Activated CD4-positive, alpha-beta memory T cell treated with anti-CD3 and anti-CD28 coated beads for 36 hours (primary cell): ENCODE measurements at places on chromosomes 12 and 14. TPM values are rescaled to one million over a fixed set of nuclear protein-coding genes. Genes with fewer than 3 reads are reported as not detected.

- no peaks in the 10 kb centered on the region for H3K27me3 ChIP-seq
- H3K4me3 ChIP-seq: no peak overlapping the region
- peaks cover 12% of the 10 kb centered on the region for H3K4me1 ChIP-seq
- H3K36me3 ChIP-seq: peaks cover 32% of the 10 kb centered on the region
- DNase-seq: no peak
Observed at GRCh38 chr14:64410084-64410774, 22.1 kb downstream of the MTHFD1 start.

DNA sequence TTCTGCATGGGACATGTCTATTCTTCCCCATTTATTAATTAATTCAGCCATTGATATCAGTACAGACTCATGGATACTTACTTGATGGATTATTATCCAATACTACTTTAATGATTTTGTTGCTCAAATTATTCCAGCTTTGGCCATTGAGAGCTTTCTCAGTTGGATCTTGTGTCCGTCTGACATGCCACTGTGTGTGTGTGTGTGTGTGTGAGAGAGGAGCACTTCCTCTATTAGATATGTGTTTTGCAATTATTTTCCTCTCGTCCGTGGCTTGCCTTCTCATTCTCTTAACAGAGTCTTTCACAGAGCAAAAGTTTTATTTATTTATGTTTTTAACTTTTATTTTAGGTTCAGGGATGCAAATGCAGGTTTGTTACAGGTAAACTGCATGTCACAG lies 194.2 kb downstream of the ADGRD1 start:
- no peaks in the 10 kb centered on the region for H3K4me1 ChIP-seq
- peaks cover 25% of the 10 kb centered on the region for H3K27me3 ChIP-seq
- H3K4me3 ChIP-seq: no peak overlapping the region

- no peak overlapping the region for H3K4me3 ChIP-seq
- no peak overlapping the region for H3K27ac ChIP-seq
- H3K27me3 ChIP-seq: no peaks in the 10 kb centered on the region
- no peak for DNase-seq
Observed at GRCh38 chr14:34593740-34594375, 36.1 kb downstream of the SNX6 start.

Gene IL26
- 2.0 TPM for total RNA-seq

Gene MGAT4C
- not detected for total RNA-seq

GRCh38 chr12:8556531-8557097 lies 15.9 kb upstream of the CLEC4E start:
- peak; percentile 19 for DNase-seq
- H3K27ac ChIP-seq: no peak overlapping the region
- peaks cover 2% of the 10 kb centered on the region for H3K27me3 ChIP-seq
- H3K4me3 ChIP-seq: no peak overlapping the region
- H3K36me3 ChIP-seq: no peaks in the 10 kb centered on the region

GRCh38 chr12:51823875-51824565 lies 24.5 kb downstream of the FIGNL2 start:
- peak; percentile 38 for DNase-seq
- H3K4me1 ChIP-seq: peaks cover 37% of the 10 kb centered on the region
- H3K4me3 ChIP-seq: no peak overlapping the region

- no peak overlapping the region for H3K27ac ChIP-seq
- H3K36me3 ChIP-seq: no peaks in the 10 kb centered on the region
- no peak for DNase-seq
Observed at GRCh38 chr12:13851828-13852227, 129.6 kb downstream of the GRIN2B start.

Gene TESPA1
- 74.8 TPM for total RNA-seq

GRCh38 chr12:109919456-109919855 lies 19.4 kb downstream of the TCHP start:
- peaks cover 28% of the 10 kb centered on the region for H3K36me3 ChIP-seq
- no peaks in the 10 kb centered on the region for H3K4me1 ChIP-seq
- H3K27me3 ChIP-seq: no peaks in the 10 kb centered on the region

Gene ABHD12B
- total RNA-seq: not detected

DNA sequence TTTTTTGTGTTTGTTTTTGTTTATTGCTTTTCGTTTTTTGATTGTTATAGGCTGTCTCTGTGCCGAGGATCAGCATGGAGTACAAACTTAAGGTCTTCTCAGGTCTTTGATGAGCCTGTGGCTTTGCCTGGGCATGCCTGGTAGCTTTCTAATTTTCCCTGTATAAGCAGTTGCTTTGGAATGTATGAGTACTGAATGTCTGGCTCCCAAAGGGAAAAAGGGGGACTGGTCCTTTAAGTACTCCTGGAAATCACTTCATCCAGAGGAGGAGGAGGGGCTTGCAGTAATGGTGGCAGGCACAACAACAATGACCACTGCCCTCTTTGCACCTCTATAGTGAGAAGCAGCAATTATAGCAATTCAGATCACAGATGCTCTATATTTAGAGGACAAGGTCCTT lies 67.6 kb upstream of the TTC7B start:
- no peaks in the 10 kb centered on the region for H3K4me1 ChIP-seq
- H3K27ac ChIP-seq: no peak overlapping the region
- DNase-seq: no peak
- H3K27me3 ChIP-seq: no peaks in the 10 kb centered on the region
- H3K4me3 ChIP-seq: no peak overlapping the region

Gene TAS2R46
- total RNA-seq: 0.41 TPM

DNA sequence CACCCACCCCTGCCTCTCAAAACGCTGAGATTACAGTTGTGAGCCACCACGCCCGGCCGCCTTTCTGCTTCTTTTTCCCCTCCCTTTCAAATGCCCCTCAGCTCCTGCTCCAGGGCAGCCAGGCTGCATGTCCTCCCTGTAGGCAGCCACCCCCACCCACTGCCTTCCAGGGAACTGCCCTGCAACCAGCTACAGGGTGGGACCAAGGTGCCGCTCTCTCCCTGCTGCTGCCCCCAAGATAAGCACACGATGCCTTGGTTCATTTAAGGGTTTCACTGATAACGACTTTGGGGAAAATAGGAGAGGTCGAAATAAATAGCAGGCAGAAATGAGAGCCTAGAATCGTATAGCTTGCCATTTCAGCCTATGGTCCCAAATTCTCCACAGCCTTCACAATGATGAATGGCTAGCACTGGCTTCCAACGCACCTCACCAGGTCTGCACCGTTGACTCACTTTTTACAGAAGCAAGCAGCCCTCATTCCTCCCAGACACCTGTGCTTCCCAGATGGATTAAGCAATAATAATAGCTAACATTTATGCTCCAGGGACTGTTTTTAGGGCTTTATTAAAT lies 40.7 kb downstream of the ATG14 start:
- H3K4me3 ChIP-seq: no peak overlapping the region
- H3K36me3 ChIP-seq: peaks cover 14% of the 10 kb centered on the region
- no peaks in the 10 kb centered on the region for H3K27me3 ChIP-seq
- peak overlapping the region; percentile 15 for H3K27ac ChIP-seq

DNA sequence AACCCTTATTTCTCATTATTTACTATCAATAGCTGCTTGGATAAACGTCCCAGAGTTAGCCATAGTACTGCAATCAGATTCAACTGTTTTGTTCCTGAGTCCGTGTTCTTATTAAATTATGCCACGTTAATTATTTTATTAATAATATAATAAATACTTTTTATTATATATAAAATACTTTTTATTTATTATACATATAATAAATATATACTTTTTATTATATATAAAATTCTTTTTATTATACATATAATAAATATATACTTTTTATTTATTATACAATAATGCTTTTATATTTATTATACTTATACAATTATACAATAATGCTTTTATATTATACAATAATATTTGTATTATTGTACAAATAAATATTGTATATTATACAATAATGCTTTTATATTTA lies 11.1 kb downstream of the STRAP start:
- H3K27me3 ChIP-seq: no peaks in the 10 kb centered on the region
- H3K4me3 ChIP-seq: no peak overlapping the region

Gene PLCZ1
- total RNA-seq: not detected

DNA sequence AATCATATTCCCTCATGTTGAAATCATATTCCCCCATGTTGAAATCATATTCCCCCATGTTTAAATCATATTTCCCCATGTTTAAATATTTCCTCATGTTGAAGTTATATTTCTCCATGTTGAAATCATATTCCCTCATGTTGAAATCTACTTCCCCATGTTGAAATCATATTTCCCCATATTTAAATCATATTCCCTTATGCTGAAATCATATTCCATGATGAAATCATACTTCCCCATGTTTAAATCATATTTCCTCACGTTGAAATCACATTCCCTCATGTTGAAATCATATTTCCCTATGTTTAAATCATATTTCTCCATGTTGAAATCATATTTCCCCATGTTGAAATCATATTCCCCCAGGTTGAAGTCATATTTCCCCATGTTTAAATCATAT lies 34.6 kb upstream of the ADGRD1 start:
- no peak for DNase-seq
- no peak overlapping the region for H3K4me3 ChIP-seq
- no peaks in the 10 kb centered on the region for H3K36me3 ChIP-seq
- no peaks in the 10 kb centered on the region for H3K4me1 ChIP-seq

DNA sequence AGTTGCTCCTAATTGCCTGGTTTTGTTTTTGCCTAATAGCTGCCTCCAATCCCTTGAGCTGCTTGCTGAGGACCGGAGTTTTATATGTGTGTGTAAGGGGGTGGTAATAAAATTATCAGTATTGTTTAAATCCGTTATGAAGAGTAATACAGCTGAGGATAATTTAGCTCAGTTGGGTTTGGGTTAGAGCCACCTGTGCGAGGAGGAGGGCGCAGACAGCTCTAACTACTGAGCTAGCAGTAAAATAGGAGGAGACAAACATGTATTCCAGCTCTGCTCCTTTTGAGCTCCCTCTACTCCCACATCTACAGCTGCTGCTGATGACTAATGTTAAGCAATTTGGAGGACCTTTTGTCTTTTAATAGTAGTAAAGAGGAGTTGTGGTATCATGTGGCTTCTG lies 61.5 kb downstream of the SPATS2 start:
- H3K4me3 ChIP-seq: no peak overlapping the region
- no peaks in the 10 kb centered on the region for H3K4me1 ChIP-seq
- no peak for DNase-seq
- H3K27me3 ChIP-seq: no peaks in the 10 kb centered on the region
- peaks cover 3% of the 10 kb centered on the region for H3K36me3 ChIP-seq
- H3K27ac ChIP-seq: no peak overlapping the region

Gene DCN
- not detected for total RNA-seq

DNA sequence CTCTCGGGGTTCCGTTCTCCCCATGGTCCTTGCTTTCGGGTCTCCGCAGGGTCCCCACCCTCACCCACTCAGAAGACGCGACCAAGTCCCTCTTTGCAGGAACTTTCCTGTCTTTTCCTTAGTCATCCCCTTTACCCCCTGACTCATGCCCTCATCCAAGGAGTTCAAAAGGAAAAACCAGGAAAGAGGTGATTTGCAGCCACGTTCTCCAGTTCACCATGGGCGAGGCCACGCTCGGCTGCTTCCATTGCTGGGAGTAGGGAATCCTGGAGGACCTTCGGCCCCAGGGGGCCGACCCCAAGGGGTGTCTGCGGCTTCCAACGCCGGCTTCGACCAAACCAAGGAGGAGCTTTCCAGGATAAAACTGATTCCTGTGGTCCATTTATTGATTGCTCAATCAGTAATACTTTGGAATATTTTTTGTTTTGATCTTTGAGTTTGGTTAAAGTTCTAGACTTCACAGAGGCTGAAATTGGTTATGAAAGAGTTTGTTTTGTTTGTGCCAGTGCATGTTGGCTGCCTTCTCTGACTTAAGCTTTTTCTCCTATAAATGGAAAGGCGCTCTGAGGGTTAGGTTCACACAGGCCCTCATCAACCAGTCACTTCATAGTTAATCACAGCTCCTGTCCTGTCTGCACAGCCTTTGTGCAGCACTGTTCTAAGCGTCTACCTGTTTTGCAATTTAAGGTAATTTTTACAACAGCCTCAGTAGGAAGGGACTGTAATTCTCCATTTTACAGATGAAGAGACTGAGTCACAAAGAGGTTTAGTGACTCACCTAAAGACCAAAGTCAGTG lies 827 bp downstream of the ALDH2 start:
- H3K27me3 ChIP-seq: peaks cover 40% of the 10 kb centered on the region
- peaks cover 2% of the 10 kb centered on the region for H3K36me3 ChIP-seq
- H3K4me3 ChIP-seq: peak overlapping the region; percentile 52
- DNase-seq: no peak

DNA sequence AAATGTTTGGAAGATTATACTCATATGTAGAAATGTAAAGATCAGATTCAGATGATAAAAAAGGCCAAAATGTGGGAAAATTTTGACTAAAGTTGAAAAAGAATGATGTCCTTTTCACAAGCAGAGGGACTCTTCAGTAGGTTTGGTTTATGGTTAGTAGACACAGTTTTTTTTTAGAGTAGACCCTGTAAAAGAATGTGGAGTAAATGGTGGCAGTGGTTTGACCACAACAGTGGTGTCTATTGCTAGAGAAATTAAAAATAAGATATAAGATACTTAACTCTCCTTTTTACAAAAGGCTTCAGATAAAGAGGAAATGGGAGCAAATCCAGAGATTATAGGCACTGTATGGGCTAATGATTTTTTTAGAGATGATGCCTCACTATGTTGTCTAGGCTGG lies 21.8 kb downstream of the RAP1B start:
- no peak overlapping the region for H3K4me3 ChIP-seq
- peaks cover 81% of the 10 kb centered on the region for H3K4me1 ChIP-seq
- peak overlapping the region; percentile 28 for H3K27ac ChIP-seq
- no peaks in the 10 kb centered on the region for H3K27me3 ChIP-seq
- DNase-seq: no peak

DNA sequence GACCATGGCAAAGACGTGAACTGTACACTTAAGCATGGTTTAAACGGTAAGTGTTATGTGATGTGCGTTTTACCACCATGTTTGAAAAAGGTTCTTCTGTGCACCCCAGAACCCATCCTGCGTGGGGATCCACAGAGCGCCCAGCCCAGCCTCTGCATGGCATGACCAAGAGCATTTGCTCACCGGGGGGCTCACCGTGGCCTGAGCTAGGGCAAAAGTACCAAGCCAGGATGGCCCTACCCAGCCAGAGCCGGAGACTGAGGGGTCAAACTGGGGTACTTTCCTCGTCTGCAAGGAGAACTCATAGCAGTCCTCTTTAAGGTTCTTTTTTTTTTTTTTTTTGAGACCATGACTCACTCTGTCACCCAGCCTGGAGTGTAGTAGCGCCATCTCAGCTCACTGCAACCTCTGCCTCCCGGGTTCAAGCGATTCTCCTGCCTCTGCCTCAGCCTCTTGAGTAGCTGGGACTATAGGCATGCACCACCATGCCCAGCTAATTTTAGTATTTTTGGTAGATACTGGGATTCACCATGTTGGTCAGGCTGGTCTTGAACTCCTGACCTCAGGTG lies 16.4 kb upstream of the ANKRD9 start:
- H3K27me3 ChIP-seq: no peaks in the 10 kb centered on the region
- DNase-seq: no peak
- peak overlapping the region; percentile 68 for H3K4me3 ChIP-seq
- no peak overlapping the region for H3K27ac ChIP-seq
- no peaks in the 10 kb centered on the region for H3K36me3 ChIP-seq

DNA sequence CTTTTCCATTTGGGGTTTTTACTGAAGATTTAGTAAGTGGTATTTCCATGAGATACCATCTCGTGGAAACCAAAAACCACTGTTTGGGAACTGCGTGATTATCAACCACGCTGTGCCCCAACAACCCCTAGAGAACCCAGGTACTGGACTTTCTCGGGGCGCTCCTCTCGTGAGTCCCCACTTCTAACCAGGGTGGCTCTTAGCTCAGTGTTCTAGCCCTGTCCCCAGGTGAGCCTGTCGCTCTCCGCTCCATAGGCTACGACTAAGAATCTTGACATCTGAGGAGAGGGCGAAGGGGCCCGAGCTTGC lies 686 bp downstream of the MCRS1 start:
- H3K27ac ChIP-seq: peak overlapping the region; percentile 96
- DNase-seq: no peak
- H3K4me1 ChIP-seq: peaks cover 47% of the 10 kb centered on the region
- no peaks in the 10 kb centered on the region for H3K27me3 ChIP-seq
- peak overlapping the region; percentile 98 for H3K4me3 ChIP-seq
